ENCODE measurements at places on chromosomes 11 and 22.
A peak's percentile ranks its signal among the peaks of the same experiment; 100 is the strongest.

- DNase-seq, result peak; percentile 65
Measured at GRCh38 chr11:12074529-12075195, 35.7 kb upstream of the MICAL2 start.

GRCh38 chr22:47374273-47374771 lies 611.9 kb downstream of the TBC1D22A start:
- DNase-seq, result no peak

DNA sequence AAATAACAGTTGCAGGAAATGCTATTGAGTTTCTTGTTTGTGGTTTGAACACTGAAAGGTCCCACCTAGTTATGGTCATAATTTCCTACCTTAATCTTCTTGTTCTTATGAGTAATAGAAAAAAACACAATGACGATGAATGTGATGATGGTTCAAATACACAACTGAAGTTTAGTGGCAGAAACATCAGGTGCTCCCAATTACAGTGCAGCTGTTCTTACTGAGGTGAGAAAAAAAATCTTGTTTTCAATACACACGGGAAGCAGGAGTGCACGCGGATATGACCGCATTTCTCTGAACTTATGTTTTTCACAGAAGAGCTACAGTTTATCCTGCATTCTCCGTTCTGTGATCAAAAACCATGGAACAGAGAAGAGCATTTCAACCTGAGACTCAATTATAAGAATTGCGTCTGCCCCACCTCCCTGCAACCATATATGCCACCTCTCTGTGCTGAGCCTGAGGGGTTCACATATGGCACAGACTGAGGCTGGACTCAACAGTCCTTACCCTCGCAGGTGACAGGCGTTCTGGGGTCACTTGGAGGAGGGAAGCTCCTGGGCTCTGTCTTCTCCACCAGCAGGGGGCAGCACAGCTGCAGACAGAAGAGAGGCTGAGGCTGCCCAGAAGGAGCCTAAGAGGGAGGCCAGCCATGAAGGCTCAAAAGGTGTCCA lies 99.7 kb upstream of the IGLL5 start:
- peak; percentile 23 for DNase-seq

DNA sequence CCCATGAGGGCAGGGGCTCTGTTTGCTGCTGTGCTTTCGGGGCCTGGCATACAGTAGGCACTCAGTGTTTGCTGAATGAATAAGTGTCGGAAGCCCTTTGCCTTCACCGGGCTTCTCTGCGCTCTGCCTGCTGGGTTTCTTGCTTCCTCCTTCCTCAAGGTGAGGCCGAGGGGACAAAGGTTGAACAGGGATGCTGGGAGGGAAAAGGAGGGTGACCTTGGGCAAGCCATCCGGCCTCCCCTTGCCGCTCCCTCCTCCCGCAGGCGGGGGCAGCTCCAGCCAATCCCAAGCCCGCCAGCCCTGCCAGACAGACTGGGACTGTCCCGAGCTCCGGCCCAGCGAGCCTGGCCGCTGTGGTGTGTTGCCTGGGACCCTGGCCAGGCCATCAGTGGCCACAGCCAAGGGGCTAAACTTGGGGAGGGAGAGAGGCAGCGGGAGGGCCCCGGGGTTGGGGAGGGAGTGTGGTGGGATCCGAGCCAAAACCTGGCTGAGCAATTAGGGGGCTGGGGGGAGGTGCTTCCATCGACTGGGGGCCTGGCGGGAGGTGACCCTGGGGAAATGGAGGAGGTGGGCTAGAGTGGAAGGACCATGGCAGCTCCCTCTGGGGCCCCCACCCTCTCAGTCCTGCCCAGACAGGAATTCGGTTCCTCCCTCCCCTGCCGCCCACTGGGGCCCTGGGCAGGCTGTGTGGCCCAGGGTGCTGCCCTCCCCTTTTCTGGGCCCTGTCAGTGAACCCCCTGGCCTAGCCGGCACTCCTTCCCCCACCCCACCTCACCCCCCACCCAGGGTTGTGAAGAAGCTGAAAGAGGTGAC lies 3.4 kb upstream of the RCOR2 start:
- DNase-seq, result no peak

GRCh38 chr11:87331273-87331672 lies 293.5 kb downstream of the TMEM135 start:
- no peak for DNase-seq

DNA sequence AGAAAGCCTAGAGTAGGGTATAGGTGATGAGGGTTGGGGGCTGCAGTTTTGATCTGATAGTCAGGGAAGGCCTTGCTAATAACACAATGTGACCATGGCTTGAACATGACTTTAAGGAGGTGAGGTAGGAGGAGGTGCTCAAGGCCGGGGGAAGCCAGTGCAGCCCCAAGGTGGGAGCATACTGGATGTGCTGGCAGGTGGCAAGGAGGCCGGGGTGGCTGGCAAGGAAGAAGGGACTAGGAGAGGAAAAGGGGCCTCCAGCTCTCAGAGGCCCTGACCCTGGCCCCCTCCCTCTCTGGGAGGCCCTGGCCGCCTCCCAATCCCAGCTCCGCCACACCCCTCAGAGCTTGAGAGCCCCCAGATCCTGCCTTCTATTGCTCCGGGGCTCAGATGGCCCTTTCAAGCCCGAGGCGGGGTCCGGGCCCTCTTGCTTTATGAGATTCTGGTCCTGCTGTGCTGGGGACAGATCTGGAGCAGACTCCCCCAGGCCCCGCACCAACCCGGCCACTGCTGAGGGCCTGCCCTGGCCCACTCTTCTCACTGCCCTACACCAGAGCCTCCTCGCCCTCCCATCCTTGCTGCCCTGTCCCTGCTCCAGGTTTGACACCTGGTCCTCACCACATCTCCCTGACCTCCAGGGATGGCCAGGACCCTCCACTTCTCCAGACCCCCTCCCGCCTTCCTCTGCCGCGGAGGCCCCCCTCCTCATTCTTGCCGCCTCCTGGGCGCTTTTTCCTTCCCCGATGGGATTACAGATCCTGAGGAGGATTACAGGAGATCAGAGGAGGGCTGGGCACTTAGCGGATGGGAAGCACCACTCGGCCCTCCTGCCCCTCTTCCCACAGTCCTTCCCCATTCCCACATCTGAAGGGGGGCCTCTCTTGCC lies 1.8 kb downstream of the PITPNM1 start:
- no peak for DNase-seq

- no peak for DNase-seq
Measured at GRCh38 chr11:6694229-6694535, 11.0 kb upstream of the MRPL17 start.

- no peak for DNase-seq
Measured at GRCh38 chr11:35735903-35736302, 73.3 kb downstream of the TRIM44 start.

DNA sequence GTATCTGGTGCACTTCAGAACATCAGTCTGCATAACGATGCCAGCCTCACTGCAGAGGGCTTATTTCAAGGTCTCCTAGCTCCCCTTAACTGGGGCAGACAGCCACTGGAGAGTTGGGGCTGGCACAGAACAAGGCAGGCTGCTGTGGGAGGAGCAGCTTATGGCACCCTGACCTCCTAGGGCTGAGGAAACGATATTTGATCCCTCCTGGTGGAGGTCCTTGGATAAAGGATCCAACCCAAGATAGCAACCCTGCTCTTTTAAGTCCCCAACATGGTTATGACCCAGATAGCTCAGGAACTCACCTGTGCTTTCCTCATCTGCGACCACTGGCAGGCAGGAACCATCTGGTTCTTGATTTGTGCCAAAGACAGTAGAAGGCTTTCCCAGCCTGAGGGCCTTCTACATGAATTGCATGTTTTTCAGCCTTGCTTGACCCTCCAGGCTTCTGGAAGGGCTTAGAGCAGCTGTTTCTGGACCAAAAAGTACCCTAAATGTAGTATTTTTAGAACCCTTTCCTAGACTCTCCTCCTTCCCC lies 2.8 kb downstream of the TMEM109 start:
- no peak for DNase-seq

DNA sequence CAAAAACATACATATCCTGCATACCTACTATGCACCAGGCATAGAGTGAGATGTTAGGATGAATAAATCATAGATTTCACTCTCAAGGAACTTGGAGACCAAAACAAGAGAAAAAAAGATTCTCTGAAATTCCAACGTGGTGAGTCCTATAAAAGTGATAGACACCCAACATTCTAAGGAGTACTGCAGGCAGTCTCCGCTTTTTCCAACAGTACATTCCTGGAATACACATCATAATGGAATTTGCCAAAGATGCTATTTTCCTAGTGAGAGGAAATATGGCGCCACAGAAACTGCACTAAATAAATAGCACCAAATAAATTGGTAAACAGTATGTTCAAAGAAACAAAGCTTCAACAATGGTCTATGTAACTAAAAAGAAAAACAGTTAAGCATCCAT lies 6.0 kb downstream of the TMEM123 start:
- DNase-seq, result peak; percentile 94

GRCh38 chr11:75524665-75525432 lies 892 bp downstream of the GDPD5 start:
- DNase-seq, result peak; percentile 53

GRCh38 chr22:22565981-22566380 lies 6.9 kb upstream of the PRAME start:
- DNase-seq, result no peak

- peak; percentile 87 for DNase-seq
Measured at GRCh38 chr11:747158-748006, at the start of gene TALDO1. Gene TALDO1 (plus strand): TSS chr11:747464. CDS start chr11:747482, 18 bp downstream.

GRCh38 chr22:32517488-32517887 lies 42.9 kb downstream of the FBXO7 start:
- DNase-seq, result no peak

DNA sequence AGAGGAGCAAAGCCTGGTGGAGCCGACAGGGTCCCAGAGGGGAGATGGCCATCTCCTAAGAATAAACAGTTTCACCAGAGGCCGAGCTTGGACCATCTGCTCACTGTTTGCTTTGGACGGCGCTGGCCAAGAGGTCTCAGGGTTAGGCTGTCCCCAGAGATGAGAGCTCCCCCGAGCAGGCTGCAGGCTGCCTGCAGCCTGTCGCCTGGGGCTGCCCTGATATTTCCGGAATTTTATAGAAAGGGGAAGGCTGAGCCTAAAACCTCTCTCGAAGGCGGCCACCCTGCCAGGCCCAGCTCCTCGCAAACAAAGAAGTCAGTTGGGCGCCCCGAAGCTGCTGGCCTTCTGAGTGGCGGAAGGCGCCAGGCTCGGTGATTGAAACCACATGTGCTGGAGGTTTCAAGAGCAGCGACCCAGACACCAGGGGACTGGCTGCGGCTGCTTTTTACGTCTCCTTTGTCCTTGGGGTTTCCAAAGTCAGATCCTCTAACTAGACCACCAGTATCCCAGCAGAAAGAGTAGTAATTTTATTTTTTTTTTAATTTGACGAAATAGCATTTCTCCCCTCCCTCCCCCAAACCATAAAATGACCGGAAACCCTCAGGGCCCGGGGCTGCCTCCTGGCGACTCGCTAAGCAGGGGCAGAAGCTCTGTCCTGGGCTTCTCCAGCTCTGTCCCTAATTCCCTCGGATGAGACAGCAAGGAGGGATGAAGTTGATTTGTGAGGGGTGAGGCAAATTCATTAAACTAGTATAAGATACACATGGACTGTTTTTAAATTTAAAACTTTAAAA lies 57.4 kb downstream of the CLMP start:
- peak; percentile 94 for DNase-seq

DNA sequence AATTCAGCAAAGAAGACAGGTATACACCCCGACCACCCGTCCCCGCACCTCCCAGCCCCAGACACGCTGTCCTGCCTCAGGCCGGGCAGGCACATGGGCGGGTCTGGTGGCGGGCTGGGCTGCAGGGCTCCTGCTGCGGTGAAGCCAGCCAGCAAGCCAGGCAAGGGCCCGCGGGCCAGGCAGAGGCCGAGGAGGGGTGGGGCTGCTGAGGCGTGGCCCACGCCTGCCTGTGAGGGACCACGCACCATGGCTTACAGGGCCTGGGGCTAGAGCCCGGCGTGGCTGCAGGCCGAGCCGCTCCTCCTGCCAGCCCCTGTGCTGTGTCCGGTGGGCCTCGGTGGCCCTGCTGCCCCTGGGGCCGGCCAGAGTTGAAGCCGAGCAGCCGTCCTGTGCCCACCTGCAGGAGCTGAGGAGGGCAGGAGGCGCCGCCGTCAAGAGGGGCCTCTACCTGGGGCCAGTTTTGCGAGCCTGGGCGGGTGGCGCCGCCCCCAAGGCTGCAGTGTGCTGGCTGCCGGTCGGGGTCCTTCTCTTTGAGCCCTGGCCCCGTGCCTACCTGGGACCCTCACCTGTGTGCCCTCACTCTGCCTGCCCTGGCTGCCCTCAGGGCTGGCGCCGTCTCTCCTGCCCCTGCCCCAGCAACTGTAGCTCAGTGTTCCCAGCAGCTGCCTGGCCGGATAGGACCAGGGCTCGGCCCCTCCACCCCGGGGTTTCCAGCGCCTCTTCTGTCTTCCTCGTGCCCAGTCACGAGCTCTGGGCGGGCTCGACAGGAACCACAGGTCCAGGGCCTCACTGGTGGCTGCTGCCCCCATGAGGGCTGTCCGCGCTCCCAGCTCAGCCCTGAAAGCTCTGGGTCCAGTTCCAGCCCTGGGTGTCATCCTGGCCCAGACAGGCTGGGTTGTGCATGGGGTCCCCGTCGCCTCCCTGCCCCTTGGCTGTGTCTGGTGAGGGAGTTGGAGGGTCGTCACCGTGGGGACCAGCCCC lies 38.4 kb downstream of the MOB2 start:
- no peak for DNase-seq

GRCh38 chr11:133243832-133244231 lies 288.5 kb downstream of the OPCML start:
- no peak for DNase-seq

DNA sequence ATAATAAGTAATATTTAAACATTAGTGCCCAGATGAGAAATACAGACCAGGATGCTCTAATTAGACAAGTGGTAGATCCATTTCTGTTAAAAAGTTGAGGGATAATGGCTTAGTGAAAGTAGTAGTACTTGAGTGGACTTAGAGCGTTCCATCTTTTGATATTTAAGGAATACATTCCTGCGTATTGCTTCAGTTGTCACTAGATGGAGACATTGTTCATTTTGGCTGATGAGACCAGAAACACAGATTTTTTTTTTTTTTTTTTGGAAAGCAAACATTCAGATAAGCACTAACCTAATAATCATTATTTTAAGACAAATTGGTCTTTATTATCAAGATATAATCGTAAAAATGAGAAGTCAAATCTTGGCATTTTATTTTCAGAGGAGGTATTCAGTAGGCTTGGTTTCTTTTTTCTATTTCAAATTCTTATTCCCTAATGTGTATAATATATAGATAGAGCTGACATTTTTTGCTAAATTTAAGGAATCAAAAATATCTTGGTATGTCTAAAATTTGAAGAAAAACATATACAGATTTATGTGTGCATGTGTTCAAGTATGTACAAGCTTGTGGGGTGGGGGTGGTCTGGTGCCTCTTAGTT lies 92.9 kb downstream of the DYNC2H1 start:
- DNase-seq, result peak; percentile 50

DNA sequence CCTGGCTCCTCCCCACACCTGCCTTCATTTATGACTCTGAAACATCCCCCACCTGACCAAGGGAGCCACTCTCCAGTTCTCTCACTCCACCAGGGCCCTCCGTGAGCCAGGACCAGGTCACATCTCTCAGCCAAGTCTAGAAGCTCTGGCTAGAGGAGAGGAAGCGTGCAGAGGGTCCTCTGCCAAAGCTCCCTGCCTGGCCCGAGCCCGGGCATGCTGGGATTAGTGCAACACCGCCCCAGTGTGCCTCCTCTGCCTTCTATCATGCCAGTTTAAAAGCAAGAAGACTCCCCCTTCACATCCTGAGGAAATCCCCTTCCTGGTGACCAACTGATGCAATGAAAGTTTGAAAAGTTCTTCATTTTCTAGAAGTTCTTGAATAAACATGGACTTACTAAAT lies 23.5 kb downstream of the TP53AIP1 start:
- DNase-seq, result no peak
